ENCODE measurements at places on chromosomes 5 and 9.

- no peak for DNase-seq
Measured at GRCh38 chr9:75376680-75377254, 288.5 kb downstream of the OSTF1 start.

GRCh38 chr5:55935371-55935770, 59.4 kb downstream of the IL6ST start:
- DNase-seq, result no peak

GRCh38 chr5:34820593-34820992, 18.4 kb upstream of the TTC23L start:
- DNase-seq, result no peak

DNA sequence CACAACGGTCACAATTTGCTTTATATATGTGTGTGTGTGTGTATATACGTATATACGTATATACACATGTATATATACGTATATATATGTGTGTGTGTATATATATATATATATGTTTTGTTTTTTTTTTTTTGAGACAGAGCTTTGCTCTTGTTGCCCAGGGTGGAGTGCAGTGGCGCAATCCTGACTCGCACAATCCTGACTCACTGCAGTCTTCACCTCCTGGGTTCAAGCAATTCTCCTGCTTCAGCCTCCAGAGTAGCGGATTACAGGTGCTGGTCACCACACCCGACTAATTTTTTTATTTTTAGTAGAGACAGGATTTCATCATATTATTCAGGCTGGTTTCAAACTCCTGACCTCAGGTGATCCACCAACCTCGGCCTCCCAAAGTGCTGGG, 3.1 kb downstream of the RNF38 start:
- DNase-seq, result no peak

- DNase-seq, result no peak
Measured at GRCh38 chr9:33453286-33453860, 6.0 kb upstream of the AQP3 start.

DNA sequence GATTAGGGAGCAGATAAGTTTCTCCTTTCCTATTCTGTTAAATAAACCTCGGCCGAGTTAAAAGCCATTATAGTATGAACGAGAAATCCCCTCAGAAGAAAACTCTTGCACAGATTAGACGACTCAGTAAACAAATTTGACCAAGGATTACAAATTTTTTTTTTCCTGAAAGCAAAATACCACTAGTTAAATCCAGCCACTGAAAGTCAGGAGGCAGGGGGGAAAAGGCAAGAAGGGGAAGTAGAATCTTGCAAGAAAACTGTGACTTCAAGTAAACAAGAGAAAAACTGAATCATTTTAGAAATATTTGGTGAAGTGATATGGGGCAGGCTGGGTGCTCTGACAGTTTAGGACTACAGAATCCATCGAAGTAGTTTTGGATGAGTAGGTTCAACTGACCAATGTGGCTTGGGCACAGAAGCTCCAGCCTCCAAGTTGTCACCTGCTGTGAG, 251.0 kb downstream of the DENND1A start:
- no peak for DNase-seq

GRCh38 chr9:120513825-120514396, 66.1 kb downstream of the CDK5RAP2 start:
- no peak for DNase-seq

DNA sequence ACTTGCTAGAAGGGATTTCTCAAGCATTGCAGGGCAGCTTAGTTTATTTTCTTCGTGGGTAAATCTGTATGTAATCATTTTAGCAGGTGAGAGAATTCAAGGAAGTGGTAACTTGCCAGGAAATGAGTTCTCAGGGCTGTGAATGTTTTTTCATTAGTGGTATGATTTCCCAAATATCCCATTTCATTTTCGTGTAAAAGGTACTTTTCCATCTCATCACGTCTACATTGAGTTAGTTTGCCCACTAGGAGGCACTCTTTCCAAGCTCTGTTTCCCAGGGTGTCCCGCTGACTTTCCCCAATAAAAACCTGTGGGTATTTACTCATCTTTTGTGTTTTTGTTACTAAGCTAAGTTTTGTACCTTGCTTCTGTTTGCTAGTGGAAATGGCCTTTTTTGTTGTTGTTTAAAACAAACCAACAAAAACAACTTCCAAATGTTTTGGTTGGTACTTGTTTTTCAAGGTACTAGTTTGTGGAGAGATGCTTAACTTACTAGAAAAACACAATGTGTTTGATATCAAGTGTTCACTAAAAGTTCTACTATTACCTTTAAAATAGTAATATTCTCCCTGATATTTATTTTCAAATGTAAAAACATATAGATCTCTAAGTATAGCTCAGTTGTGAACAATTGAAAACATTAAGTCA, 373.6 kb downstream of the ADGRV1 start:
- DNase-seq, result peak; percentile 53

Data from right forelimb (tissue), 1 donor.